ENCODE measurements at places on chromosomes 11 and 22.

DNA sequence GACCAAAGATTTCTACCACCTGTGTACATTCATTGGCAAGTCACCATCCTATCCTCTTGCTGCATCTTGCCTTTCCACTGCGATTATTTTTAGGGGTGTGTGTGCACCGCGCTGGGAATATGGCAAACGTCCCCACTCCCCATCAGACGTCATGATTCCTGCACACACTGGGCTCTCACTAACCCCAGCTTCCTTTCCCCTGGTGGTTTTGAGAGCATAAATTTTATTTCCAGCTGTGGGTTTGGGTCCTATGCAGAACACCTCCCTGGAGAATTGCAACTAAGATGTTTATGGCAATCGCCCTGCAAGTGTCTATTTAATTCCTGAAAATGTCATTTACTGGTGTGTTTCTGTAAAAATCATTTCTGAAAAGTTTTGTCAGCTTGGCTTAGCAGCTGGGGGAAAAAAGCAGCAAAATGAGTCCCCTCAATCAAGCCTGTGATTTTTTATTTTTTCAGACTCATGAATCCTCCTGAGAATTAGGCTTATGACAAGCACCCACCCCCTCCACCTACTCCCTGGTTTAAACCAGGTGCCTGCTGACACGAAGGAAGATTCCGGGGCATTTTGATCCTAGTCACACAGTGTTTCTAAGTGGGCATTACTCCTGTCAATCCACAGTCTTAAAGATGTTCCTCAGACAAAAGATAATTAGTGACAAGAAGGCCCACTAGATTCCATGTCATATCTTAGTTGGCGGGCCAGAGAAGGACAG is 23.8 kb downstream of the UPB1 start:
- DNase-seq, result no peak

GRCh38 chr11:114228435-114229411 is 67.5 kb upstream of the NNMT start:
- DNase-seq, result no peak

DNA sequence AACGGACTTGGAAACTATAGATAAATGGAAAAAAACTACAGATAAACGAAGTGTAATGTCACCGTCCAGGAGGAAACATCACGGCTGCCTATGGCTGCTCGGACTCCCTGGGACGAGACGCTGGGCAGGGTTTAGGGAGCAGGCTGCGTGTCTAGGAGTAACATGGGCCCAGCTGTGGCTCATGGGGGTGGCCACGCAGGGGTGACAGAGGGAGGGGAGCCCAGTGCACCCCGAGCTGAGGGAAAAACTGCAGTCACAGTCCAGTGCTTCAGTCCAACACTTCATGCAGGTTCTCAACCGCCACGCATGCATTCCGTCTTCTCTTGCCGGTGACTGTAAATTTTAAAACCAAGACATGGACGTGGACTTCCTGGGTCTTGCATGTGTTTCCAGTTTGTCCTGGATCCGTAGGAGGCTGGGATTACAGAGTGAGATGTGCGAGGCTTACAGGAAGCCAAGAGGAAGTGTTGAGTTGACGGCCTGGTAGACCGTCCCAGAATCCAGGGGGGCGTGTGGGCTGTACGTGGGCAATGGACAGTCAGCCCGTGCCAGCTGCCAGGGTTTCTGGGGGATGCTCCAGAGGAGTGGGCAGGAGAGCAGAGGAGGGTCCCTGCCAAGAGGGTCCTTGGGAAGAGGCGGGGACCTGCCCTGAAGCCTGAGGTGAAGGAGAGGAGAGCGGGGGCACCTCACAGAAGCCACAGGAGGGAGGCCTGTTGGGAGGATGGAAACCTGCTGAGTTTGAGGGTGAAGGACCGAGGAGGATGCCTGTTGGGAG is 691.4 kb downstream of the BRD1 start:
- DNase-seq, result no peak

- DNase-seq, result no peak
Observed at GRCh38 chr11:107496011-107496410, 38.4 kb upstream of the CWF19L2 start.

GRCh38 chr11:19160847-19161246 is 40.9 kb downstream of the CSRP3 start:
- DNase-seq, result no peak
